ENCODE measurements at places on chromosomes 5 and 9.
A peak's percentile ranks its signal among the peaks of the same experiment; 100 is the strongest.

GRCh38 chr9:115804206-115804605, 349.4 kb upstream of the PAPPA start:
- no peak for DNase-seq

GRCh38 chr5:80318212-80318611, 1.6 kb upstream of the SPZ1 start:
- DNase-seq: no peak

- DNase-seq: no peak
These were observed 56.5 kb downstream of the SPOCK1 start for GRCh38 chr5:137442660-137443059.

DNA sequence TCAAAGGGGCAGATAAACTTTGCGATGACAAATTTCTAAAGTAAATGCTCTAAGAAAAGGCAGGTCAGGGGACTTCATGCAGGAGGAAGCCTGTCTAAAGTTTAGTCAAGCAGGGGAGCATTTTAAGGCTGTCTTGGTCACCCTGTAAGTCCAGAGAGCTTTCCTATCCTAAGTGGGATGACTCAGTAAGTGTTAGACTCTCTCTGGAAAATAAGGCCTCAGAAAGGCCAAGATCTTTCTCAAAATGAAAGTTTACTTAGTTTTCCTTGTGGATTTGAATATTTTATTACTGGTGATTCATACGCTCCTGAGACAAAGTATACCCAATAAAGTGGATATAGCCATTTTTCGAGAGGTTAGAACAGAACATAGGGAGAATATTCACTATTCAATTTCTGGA, 806.9 kb upstream of the CDH9 start:
- DNase-seq: no peak

GRCh38 chr5:169527066-169527465, 56.5 kb upstream of the SPDL1 start:
- DNase-seq: no peak

GRCh38 chr5:19496056-19496455, 491.9 kb downstream of the CDH18 start:
- no peak for DNase-seq

GRCh38 chr5:171623107-171623506, 162.5 kb upstream of the SMIM23 start:
- DNase-seq: no peak

DNA sequence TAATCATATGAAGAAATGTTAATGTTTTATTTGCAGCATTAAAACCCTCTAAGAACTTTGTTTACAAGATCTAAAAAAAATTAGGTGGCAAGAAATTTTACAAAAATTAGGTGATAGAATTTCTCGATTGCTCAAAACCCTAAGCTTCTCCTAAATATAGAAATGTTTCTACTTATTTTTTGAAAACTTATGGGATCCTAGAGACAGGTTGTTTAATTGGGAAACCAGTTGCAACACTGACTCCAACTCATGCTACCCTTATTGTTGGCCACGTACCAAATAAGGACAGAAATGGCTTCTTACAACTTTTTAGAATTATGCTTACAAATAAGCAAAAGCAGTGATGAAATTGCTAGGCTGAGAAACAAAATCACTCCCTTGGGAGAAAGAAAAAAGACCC, 531.1 kb downstream of the PDE4D start:
- DNase-seq: no peak

- no peak for DNase-seq
These were observed 514.2 kb downstream of the RAB3C start for GRCh38 chr5:59097116-59097515.

GRCh38 chr9:35603986-35604577, 980 bp upstream of the TESK1 start:
- DNase-seq: peak; percentile 100

GRCh38 chr5:150166650-150167511, at the start of gene CDX1:
Gene CDX1 (plus strand): TSS chr5:150166778. CDS start chr5:150166877, 99 bp downstream.
- no peak for DNase-seq

DNA sequence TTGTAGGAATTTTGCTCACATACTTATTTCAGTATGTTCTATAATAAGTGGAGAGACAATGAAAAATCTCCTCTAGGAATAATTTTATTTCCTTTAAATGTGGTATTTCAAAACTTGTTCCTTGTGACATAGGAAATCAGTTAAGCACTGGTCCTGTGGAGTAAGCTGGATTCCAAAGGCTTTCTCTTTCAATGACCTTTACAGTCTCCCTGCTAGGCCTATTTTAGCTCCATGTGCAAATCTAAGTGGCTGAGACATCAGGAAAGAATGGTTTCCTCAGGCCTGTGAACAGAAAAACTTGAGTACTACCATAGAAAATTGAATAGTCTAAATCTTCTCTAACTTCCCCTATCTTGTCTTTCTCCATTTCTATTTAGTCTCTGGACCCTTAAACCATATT, 514.2 kb upstream of the TLE4 start:
- no peak for DNase-seq

- DNase-seq: no peak
These were observed 15.3 kb downstream of the BICD2 start for GRCh38 chr9:92749071-92749933.

GRCh38 chr9:86965636-86966395, 18.5 kb upstream of the GAS1 start:
- DNase-seq: no peak

- DNase-seq: no peak
These were observed 633.1 kb upstream of the TYRP1 start for GRCh38 chr9:12060067-12060466.

- DNase-seq: no peak
These were observed 173.4 kb downstream of the EPB41L4A start for GRCh38 chr5:112245656-112246055.

DNA sequence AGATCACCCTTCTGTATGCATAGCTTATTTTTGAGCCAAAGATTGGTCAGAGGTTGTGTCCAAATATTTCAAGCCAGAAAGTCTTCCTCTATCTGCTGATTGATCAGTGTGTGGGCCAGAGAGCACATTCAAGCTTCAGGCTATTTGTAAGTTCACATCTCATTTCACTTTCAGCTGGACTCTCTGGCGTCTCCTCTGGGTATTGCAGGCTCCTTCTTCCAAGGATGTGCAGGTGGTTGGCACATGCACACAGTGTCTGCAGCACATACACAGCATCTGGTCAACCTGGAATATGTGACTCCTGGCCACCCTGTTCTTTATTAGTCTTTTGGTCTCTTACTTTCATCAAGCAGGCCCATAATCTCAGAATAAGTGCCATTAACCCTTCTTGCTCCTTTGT, 516.1 kb downstream of the ANXA1 start:
- peak; percentile 7 for DNase-seq

- no peak for DNase-seq
These were observed 181.3 kb upstream of the ELL2 start for GRCh38 chr5:96142786-96143434.

GRCh38 chr5:76819851-76820525, 1.2 kb downstream of the F2RL1 start:
- no peak for DNase-seq

DNA sequence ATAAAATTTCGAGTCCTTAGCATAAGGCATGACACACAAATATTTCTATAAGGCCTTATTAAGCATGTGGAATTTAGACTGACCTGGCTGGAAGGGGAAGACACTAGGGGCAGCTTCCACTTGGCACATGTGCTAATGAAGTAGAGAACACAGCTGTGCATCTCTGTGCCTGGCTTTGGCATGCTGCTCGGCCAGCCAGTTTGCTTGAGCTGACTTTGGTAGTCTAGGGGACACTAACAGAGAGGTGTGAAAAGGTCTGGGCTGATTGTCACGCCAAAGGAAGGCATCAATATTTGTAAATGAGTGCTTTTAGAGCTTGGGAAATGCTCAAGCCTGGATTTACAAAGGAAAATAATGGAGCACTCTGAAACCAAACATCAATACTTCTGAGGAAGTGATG, 723.7 kb downstream of the PRELID2 start:
- DNase-seq: no peak

DNA sequence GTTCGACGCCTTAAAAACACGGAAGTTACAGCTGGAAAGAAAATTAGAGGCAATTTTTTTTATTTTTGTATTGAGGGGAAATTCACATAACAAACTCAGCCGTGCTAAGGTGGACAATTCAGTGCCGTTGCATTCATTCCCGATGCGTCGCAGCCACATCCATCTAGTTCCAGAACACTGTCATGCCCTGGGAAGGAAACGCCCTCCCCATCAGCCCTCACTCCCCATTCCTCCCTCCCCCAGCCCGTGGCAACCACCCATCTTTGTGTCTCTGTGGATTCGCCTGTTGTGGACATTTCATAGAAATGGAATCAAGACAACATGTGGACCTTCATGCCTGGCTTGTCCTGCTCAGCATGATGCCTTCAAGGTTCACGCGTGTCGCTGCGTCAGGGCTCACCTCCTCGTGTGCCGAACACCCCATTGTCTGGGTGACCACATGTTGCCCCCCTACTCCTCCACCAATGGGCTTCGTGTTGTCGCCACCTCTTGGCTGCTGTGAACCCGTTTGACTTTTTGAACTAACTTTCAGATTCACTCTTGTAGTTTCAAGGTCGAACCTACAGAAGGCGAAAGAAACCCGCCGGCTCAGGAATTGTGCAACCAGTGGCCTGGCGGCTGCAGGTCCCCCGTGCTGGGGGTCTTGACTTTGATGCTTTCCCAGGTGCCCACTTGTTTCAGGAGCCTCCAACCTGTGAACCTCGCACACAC, 17.4 kb upstream of the CAMSAP1 start:
- no peak for DNase-seq

DNA sequence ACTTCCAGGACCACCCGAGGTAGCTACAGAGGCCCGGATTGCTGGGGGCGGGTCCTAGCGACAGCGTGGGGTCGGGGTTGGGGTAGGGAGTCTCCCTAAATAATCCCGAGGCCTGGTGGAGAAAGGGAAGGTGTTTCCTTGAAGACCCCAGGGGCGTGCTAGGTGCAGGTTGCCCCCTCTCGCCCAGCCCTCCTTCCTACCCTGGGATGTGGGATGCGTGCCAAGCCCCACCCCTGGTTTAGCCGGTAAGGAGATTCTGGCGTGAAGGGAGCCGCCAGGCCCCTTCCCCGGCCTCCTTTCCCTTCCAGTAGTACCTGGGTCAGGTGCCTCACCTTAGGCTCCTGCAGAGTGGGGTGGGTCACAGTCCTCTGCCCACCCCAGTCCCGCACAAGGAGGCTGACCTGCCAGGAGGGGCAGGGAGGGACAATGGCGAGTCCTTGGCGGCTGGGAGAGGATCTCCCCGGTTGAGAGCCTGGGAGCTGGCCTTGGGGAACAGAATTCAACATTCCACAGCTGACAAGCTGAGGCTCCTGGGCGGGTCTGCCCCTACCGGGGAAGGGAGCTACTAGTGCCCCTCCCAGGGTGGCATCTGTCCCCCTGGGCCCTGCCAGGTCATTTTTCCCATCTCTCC, 674 bp downstream of the TSPAN17 start:
- DNase-seq: peak; percentile 62

GRCh38 chr9:89911721-89912604, 307.2 kb downstream of the GADD45G start:
- DNase-seq: no peak

DNA sequence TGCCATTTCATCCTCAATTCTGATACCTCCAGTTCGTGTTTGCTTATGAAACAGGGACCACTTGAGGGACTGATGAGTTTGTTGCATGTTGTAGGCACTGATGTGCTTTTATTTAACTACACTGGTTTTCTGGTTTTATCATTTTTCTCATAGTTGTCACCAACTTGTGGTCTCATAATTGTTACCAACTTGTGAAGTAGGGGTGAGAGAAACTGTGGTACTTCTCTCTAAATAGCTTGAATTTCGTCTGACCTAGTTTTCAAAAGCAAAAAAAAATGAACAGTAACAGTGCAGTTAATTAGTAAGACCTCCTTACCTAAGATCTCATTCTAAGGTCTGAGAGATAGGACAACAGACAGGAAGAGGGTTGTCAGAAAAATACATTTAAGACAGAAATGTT, 78.0 kb downstream of the ANXA2R start:
- no peak for DNase-seq

DNA sequence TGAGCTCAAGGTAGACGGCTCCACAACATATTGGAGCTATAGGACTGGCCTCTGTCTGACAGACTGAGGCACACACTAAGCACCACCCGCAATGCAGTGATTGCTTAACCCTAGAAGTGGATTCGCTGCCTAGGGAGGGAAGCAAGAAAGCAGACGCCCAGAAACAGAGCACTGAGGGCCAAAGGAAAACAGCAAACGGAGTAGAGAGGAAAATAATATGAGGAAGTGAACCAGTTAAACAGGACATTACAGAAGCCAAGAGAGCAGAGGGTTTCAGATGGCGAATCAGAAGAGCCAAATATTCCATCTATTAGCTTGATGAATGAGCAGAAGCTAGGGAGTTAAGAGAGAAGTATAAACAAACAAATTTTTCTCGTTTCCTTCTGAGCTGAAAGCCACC, 139.2 kb upstream of the LHFPL2 start:
- DNase-seq: no peak

DNA sequence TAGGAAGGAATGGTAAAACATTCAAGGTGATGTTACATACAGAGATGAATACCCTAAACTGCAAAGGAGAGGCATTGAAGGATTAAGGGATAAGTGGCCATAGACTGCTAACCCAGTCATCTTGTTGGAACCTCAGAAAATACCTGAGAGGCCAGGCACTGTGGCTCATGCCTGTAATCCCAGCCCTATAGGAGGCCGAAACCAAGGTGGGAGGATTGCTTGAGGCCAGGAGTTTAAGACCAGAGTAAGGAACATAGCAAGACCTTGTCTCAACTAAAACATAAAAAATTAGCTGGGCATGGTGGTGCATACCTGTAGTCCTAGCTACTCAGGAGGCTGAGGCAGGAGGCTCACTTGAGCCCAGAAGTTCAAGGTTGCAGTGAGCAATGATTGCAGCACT, 10.9 kb downstream of the ECM2 start:
- no peak for DNase-seq

GRCh38 chr9:114112778-114113584, 13.9 kb upstream of the KIF12 start:
- DNase-seq: no peak

- DNase-seq: peak; percentile 95
These were observed 102.5 kb downstream of the ARRDC3 start for GRCh38 chr5:91280362-91281269.

DNA sequence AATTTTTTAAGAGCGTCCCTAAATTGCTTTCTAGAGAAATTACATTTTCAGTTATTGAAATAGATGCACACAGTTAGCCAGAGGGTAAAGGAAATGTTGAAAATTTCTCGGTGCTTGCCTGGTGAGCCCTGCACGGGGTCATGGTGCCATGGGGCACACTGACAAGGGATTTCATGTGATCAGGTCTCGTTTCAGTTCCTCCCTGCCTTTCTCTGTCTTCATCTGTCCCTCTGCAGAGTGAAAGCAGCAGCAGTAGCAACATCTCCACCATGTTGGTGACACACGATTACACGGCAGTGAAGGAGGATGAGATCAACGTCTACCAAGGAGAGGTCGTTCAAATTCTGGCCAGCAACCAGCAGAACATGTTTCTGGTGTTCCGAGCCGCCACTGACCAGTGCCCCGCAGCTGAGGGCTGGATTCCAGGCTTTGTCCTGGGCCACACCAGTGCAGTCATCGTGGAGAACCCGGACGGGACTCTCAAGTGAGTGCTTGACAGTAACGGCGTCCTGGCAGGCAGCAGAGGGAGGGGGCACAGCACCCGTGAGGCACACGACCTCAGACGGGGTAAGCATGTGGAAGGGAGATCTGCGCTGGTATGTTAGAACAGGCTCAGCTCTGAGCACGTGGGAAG, 89.1 kb upstream of the OTULINL start:
- no peak for DNase-seq

GRCh38 chr9:70403618-70404025, 10.8 kb downstream of the KLF9 start:
- DNase-seq: no peak

All from urothelium cell line (cell line).